Activated CD4-positive, alpha-beta T cell treated with anti-CD3 and anti-CD28 coated beads, Interleukin-2, amount 10 ng/mL, durations not matched to agents 7 days and 5 days (primary cell): ENCODE measurements at places on chromosomes 4 and X.

DNA sequence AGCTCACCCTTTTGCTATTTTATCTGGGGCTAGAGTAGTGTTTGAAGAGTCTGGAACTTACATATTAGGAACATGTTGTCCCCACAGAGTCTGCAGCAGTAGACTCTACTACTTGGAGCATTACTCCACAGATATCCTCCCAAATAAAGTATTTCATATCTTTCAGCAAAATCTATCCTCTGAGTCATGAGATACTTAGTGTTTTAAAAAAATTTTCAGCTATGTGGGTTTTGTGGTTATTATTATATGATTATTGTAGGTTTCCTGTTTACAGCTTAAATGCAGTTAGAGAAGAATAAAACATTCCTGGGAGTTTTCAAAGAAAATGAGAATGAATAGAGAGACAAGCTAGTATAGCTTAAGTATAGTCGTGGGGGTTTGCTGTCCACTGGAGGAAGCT lies 30.9 kb downstream of the PAGE2 start:
- H3K27me3 ChIP-seq, result no peaks in the 10 kb centered on the region
- H3K27ac ChIP-seq, result no peak overlapping the region
- no peaks in the 10 kb centered on the region for H3K36me3 ChIP-seq
- DNase-seq, result no peak
- H3K4me3 ChIP-seq, result no peak overlapping the region

GRCh38 chrX:140815868-140816267 lies 106.3 kb downstream of the LINC00632 start:
- no peak overlapping the region for H3K4me3 ChIP-seq
- DNase-seq, result no peak
- H3K36me3 ChIP-seq, result no peaks in the 10 kb centered on the region
- H3K27me3 ChIP-seq, result no peaks in the 10 kb centered on the region
- no peaks in the 10 kb centered on the region for H3K4me1 ChIP-seq

DNA sequence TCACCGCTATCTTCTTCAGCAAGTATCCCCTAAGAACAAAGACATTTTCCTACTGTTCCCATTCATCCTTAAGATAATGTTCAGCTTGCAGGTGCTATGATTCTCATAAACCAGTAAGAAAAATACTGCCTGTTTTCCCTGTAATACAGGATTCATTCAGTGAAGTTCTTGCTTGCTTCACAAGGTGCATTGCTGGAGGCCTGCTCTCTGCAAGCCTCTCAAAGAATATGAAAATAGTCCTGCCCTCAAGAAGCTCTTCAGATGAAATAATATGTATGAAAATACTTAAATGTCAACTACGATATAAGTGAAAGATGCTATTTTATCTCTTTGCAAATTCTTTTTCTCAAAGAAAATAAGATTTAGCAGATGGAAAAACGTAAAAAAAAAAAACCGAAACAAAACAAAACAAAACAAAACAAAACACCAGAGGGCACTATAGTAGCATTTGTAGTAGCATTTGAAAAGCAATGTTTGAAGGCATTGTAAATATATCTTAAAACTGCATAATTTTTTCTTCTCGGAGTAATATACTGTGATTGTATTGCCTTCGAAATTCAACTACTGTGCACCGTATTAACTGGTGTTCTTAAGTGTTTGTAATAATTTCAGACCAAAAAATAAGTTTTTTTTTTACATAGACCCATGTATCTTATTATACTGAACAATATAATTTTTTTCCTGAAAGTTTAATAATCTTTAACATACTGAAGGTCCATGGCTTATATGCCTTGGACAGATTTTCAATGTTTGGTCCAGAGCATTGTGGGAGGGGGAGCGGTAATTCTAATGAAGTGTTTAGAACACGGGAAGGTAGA lies 26.0 kb downstream of the ADH4 start:
- no peaks in the 10 kb centered on the region for H3K36me3 ChIP-seq
- H3K27ac ChIP-seq, result no peak overlapping the region
- H3K4me3 ChIP-seq, result no peak overlapping the region
- DNase-seq, result no peak
- no peaks in the 10 kb centered on the region for H3K4me1 ChIP-seq

DNA sequence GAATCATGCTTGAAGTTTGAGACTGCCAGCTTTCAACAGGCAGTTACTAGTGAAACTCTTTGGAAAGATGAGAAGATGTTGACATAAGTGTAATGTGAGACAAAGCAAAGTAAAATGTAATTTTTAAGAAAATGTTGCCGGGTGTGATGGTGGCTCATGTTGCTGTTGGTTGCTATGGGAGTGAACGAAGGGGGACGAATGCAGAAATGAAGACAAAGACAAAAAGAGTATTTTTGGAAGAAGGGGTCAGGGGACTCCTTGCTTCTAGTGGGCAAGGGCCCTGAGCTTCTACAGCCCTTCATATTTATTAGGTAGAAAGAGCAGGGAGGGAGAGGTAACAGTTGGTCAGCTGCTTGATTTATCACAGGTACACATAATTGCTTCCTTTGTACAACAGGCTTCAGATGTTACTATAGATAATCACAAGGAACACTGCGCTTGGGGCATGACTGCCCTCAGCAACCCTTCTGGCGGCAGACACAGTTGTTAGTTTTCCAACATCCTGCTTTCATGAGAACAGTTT lies 11.9 kb upstream of the UGDH start:
- H3K4me3 ChIP-seq, result no peak overlapping the region
- DNase-seq, result no peak
- peaks cover 5% of the 10 kb centered on the region for H3K36me3 ChIP-seq
- no peaks in the 10 kb centered on the region for H3K27me3 ChIP-seq
- no peak overlapping the region for H3K27ac ChIP-seq
- no peaks in the 10 kb centered on the region for H3K4me1 ChIP-seq

- H3K36me3 ChIP-seq, result no peaks in the 10 kb centered on the region
- H3K4me3 ChIP-seq, result no peak overlapping the region
- peaks cover 2% of the 10 kb centered on the region for H3K27me3 ChIP-seq
- no peaks in the 10 kb centered on the region for H3K4me1 ChIP-seq
Measured at GRCh38 chr4:6452897-6453687, 19.3 kb downstream of the PPP2R2C start.

DNA sequence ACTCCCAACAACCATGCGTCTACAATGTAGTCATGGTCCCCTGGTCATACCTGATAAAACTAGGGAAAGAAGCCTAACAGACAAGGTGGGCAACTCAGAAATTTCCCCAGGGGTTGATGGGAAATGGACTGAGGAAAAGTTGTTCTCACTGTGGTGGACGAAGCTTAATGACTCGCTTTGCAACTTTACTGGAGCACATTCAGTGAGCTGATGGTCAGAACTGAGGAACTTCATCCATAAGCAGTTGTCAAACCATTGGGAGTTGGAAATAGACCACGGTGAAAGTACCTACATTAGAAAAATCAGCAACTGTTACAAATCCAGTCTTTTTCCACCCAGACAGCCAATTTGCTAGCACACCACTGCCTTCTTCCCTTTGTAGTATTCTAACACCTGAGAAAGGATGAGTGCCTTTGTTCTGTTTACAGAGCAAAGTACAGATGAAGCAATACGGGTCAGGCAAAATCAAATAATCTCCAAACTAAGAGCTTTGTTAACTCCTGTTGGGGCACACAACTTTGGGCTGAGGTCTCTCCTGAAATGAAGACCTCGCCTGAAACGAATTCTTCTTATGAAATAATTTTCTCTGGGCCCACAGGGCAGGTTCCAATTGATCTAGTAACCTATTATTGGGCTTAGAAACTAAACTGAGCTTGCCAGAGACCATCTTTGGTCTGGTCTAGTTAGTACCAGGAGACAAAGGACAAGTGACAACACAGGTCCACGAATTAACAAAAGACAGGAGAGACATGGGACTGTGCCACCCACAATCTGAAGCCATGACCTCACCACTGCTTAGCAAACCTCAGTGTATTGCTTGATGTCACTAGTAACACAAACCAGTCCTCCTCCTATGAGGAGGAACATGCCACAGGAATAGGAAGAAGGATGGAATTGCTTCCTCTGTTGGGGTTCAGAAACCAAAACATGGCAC lies 58.9 kb upstream of the NFKB1 start:
- no peak overlapping the region for H3K27ac ChIP-seq
- no peak overlapping the region for H3K4me3 ChIP-seq
- no peak for DNase-seq
- peaks cover 18% of the 10 kb centered on the region for H3K4me1 ChIP-seq
- H3K27me3 ChIP-seq, result peaks cover 9% of the 10 kb centered on the region

DNA sequence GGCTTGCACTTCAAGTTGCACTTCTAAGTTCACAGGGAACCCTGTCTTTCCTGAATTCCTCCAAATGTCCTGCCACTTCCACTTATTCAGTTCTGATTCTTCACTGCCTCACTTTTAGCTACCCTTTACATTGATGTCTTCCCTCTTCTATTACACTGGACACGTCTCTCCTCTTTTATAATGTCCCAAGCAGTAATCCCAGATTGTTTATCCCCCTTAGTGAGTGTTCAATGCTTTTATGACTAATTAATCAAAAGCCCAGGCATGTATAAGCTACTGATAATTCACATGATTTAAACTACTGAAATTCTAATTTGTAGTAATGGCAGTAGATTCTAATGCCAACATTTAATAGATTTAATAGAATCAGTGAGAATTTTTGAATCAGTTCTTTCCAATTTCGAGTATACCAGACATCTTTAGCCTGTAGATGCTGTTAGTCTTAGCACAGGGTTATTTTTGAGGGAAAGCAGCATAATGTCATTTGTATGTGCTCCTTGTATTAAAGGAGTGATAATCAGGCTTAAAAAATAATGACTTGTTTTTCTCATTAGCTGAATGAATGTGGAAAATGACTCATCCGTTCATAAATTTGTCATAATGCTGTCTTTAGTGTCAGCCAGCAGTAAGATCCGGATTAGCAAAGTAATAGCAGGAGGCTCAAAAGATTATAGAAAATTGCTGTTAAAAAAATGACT lies 703.1 kb downstream of the CENPC start:
- no peak overlapping the region for H3K4me3 ChIP-seq
- DNase-seq, result no peak
- no peaks in the 10 kb centered on the region for H3K27me3 ChIP-seq
- no peak overlapping the region for H3K27ac ChIP-seq
- H3K36me3 ChIP-seq, result no peaks in the 10 kb centered on the region

GRCh38 chr4:151339467-151339866 lies 14.1 kb upstream of the SH3D19 start:
- no peaks in the 10 kb centered on the region for H3K36me3 ChIP-seq
- no peak for DNase-seq
- peaks cover 11% of the 10 kb centered on the region for H3K27me3 ChIP-seq
- H3K4me1 ChIP-seq, result no peaks in the 10 kb centered on the region

- H3K4me3 ChIP-seq, result no peak overlapping the region
- peaks cover 8% of the 10 kb centered on the region for H3K27me3 ChIP-seq
- no peak for DNase-seq
- H3K36me3 ChIP-seq, result no peaks in the 10 kb centered on the region
- no peaks in the 10 kb centered on the region for H3K4me1 ChIP-seq
Measured at GRCh38 chr4:100314057-100314456, 123.8 kb upstream of the DDIT4L start.

GRCh38 chr4:139958739-139959098 lies 195.3 kb downstream of the MAML3 start:
- peaks cover 14% of the 10 kb centered on the region for H3K27me3 ChIP-seq
- no peaks in the 10 kb centered on the region for H3K4me1 ChIP-seq
- no peaks in the 10 kb centered on the region for H3K36me3 ChIP-seq

DNA sequence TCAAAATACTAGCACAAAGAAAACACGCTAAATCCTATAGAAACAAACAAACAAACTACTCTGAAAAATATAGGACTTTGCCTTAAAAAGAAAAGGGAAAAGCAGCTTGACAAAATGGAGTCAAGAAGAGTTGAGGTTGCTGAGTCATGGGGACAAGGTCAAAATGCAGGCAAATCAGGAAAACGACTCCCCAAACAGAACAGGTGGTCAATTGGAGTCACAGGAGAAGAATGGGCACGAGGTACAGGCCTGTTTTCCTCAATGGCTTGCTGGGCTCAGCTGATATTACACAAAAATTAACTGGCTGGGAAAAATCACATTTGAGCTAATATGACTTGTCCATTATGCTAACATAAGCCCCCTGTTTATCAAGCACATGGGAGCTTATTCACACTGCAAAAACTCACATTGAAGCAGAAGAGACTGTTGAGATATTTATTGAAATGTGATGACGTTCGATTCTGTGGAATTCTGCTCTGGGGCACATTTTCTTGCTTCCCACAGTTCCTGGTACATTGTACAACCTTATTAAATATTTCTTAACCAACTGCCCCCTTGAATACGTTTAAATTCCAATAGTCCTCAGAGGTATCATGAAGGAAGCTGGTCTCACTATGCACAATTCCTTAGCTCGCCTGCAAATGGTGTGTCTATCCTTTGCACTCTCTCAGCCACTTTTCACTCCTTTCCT lies 1622.1 kb downstream of the STIM2 start:
- H3K27me3 ChIP-seq, result no peaks in the 10 kb centered on the region
- no peak overlapping the region for H3K4me3 ChIP-seq
- DNase-seq, result no peak
- no peak overlapping the region for H3K27ac ChIP-seq
- H3K36me3 ChIP-seq, result no peaks in the 10 kb centered on the region
- H3K4me1 ChIP-seq, result no peaks in the 10 kb centered on the region

DNA sequence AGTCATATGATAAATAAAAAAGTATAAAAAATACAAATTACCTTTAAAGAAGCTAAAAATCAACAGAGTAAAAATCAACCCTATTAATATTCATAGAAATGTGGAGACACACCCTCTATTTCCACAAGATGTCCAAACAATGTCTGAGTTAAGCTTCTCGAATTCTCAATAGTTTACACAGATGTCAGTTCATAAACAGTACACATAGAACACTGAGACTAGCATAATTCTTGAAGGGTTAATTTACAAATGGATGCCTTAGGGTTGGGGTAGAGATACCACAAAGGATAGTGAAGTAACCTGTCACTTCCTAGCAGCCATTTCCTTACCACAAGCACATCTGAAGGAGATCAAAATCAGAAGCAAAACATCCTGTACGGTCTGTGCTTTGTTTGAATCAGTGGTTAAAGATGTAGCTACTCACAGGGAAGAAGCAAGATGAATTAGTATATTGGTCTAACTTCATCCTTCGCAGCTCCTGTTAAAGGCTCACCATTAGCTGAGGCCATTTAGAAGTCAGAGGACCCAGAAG lies 2393.9 kb downstream of the ARAP2 start:
- no peak overlapping the region for H3K27ac ChIP-seq
- no peaks in the 10 kb centered on the region for H3K36me3 ChIP-seq
- H3K4me1 ChIP-seq, result no peaks in the 10 kb centered on the region
- no peak for DNase-seq
- H3K27me3 ChIP-seq, result no peaks in the 10 kb centered on the region

DNA sequence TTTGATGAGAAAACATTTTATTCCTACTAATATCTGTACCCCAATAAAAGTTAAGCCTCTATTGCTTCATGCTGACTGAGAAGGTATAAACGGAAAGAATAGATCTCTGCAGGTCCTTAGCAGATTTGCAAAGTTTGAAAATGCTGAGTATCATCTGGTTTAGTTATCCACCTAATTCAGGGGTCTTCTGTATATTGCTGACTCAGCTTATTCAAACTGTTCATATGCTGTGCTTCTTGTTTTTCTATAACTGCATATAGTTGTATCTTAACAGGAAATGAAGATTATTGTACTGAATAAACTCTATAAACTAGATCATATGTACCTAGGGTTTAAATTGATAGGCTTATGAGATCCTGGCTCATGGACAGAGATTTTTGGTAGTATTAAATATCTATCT lies 23.7 kb downstream of the ZNF330 start:
- DNase-seq, result no peak
- H3K4me1 ChIP-seq, result peaks cover 15% of the 10 kb centered on the region
- no peaks in the 10 kb centered on the region for H3K36me3 ChIP-seq
- peaks cover 4% of the 10 kb centered on the region for H3K27me3 ChIP-seq
- H3K27ac ChIP-seq, result no peak overlapping the region
